Peyer's patch (tissue), 4 donors: ENCODE measurements at places on chromosomes 5 and 9. TPM values are rescaled to one million over a fixed set of nuclear protein-coding genes. Genes with fewer than 3 reads are reported as not detected.
A peak's percentile ranks its signal among the peaks of the same experiment; 100 is the strongest.

DNA sequence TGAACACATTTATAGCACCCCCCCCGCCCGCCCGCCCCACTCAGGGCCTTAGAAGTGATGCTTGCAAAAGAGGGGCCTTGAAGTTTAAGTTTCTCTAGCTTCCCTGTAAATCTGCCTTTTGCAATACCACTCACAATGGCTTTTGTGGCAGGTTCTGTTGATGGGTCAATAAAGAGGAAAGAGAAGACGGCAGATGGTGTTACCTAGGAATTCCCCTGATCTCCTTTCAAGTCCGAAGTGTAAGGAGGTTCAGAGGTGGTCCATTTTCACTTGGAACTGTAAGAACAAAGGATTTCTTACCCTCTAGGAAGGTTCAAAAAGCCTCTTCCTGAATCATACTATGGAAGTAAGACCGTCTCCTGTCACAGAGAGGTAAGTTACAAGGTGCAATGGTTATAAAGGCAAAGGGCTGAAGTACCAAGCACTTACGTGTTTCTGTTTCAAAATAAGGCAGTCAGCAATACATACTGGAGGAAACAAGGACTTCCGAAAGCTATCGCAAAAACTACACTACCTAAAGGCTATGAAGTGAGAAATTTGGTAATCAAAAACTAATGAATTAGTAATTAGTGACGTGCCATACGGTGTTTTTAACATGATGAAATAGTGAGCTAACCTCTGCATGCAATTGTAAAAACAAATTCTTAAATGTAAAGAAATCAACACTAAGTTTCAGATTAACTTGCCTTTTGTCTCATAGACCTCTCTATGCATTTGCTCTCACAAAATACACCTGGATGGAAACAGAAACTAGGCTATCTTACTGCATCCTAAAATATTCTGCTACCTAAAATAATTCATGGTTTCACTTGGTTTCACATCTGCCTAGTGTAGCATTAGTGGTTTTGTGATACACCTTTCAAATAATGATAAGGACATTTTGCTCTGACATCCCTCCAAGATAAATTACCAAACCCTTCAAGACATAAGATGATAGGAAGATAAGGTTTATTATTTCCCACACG, 589.4 kb upstream of the FAM174A start:
- no peaks in the 10 kb centered on the region for H3K4me1 ChIP-seq
- no peak overlapping the region for H3K4me3 ChIP-seq
- no peaks in the 10 kb centered on the region for H3K27me3 ChIP-seq
- H3K27ac ChIP-seq: no peak overlapping the region
- no peaks in the 10 kb centered on the region for H3K36me3 ChIP-seq

GRCh38 chr9:132366481-132366880, 11.7 kb upstream of the SETX start:
- H3K27ac ChIP-seq: no peak overlapping the region
- H3K36me3 ChIP-seq: no peaks in the 10 kb centered on the region
- no peak overlapping the region for H3K4me3 ChIP-seq
- DNase-seq: no peak
- no peaks in the 10 kb centered on the region for H3K27me3 ChIP-seq

- no peak for DNase-seq
- no peak overlapping the region for H3K4me3 ChIP-seq
- H3K27me3 ChIP-seq: no peaks in the 10 kb centered on the region
These were observed 2060.5 kb downstream of the MAT2B start for GRCh38 chr5:165565911-165566310.

GRCh38 chr5:143428155-143428554, 24.7 kb upstream of the NR3C1 start:
- H3K36me3 ChIP-seq: no peaks in the 10 kb centered on the region
- H3K27ac ChIP-seq: no peak overlapping the region
- DNase-seq: no peak
- no peak overlapping the region for H3K4me3 ChIP-seq
- no peaks in the 10 kb centered on the region for H3K27me3 ChIP-seq

- H3K27ac ChIP-seq: no peak overlapping the region
- DNase-seq: no peak
- no peak overlapping the region for H3K4me3 ChIP-seq
- no peaks in the 10 kb centered on the region for H3K36me3 ChIP-seq
These were observed 584.7 kb downstream of the SEMA5A start for GRCh38 chr5:8961219-8961618.

DNA sequence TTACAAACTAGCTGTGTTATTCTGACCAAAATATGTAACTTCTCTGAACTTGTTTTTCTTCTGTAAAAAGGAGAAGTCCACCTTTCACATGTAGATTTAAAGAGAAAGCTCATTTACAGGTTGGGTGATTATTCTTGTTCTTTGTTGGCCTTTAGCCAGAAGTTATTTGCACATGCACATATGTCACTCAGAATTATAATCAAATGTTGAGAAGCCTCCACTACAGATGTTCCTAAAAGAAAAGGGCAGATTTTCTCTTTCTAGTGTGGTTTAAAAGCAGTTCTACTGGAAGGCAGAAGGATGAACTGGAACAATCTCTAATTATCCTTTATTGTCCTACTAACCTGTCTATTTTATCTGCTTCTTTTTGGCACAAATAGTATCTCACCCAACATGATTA, 209.8 kb upstream of the ELAVL2 start:
- H3K27ac ChIP-seq: no peak overlapping the region
- no peaks in the 10 kb centered on the region for H3K27me3 ChIP-seq
- no peak overlapping the region for H3K4me3 ChIP-seq
- H3K4me1 ChIP-seq: no peaks in the 10 kb centered on the region

GRCh38 chr9:18909140-18910018, 123.6 kb downstream of the SAXO1 start:
- no peaks in the 10 kb centered on the region for H3K36me3 ChIP-seq
- H3K27ac ChIP-seq: no peak overlapping the region
- no peak overlapping the region for H3K4me3 ChIP-seq
- H3K27me3 ChIP-seq: no peaks in the 10 kb centered on the region
- no peaks in the 10 kb centered on the region for H3K4me1 ChIP-seq
- DNase-seq: no peak

- no peaks in the 10 kb centered on the region for H3K27me3 ChIP-seq
- H3K4me3 ChIP-seq: no peak overlapping the region
- no peak for DNase-seq
- H3K27ac ChIP-seq: no peak overlapping the region
- H3K4me1 ChIP-seq: no peaks in the 10 kb centered on the region
- H3K36me3 ChIP-seq: no peaks in the 10 kb centered on the region
These were observed 95.7 kb downstream of the LHFPL2 start for GRCh38 chr5:78552729-78553342.

DNA sequence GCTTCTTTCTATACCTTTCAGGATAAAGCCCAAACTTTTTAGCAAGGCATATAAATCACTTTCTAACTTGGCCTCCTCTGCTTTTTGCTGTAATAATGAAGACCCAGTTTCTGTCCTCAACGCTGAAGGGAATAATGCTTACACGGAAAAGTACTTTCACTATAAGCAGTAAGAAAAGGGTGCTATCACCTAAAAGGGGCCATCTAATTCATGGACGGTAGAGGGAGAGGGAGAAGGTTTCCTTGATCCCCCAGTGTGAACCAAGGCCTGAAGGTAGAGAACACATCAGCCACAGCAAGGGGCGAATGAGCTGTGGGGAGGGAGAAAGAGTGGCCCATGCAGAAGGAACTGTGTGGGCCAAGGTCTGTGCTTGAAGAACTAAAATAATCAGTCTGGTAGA, 417.7 kb upstream of the CLINT1 start:
- H3K27ac ChIP-seq: no peak overlapping the region
- H3K4me1 ChIP-seq: no peaks in the 10 kb centered on the region
- H3K4me3 ChIP-seq: no peak overlapping the region
- DNase-seq: no peak

DNA sequence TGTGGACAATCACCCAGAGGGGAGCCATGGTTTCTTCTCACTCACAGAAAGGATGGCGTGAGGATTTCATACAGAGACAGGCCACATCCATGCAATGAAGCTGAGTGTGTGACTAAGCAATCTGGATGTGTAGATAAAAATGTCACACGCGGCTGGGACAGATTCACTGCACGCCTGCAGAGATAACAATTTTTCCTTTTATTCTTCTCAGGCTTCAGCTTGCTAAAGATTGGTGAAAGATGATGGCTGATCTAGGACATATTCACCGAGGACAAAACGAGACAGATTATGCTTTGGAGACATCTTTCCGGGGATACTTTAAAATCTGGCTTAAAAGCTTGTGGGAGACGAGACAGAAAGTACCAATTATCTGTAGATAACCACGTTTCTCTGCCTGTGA, 313.9 kb upstream of the TRPC7 start:
- H3K36me3 ChIP-seq: no peaks in the 10 kb centered on the region
- DNase-seq: no peak
- no peak overlapping the region for H3K27ac ChIP-seq
- H3K4me1 ChIP-seq: no peaks in the 10 kb centered on the region
- H3K4me3 ChIP-seq: no peak overlapping the region
- no peaks in the 10 kb centered on the region for H3K27me3 ChIP-seq

DNA sequence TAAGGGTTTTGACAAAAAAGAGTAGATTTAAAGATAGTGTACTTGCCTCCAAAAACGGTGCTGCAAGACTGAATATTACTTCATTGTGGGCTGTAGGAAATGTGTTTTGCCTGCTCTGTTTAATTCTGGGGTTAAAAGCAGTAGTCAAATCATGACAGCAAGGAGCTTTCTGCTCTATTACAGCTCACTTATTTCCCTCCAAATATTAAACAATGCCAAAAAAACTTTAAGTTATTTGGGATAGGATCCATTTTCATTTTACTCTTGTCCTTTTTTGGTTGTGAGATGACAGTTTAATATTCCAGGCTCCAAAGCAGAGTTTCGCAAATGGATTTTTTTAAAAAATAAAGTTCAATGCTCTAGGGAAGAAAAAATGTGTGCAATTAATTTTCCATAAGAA, 340.4 kb upstream of the RGMB start:
- H3K27ac ChIP-seq: no peak overlapping the region
- H3K4me3 ChIP-seq: no peak overlapping the region
- DNase-seq: no peak

DNA sequence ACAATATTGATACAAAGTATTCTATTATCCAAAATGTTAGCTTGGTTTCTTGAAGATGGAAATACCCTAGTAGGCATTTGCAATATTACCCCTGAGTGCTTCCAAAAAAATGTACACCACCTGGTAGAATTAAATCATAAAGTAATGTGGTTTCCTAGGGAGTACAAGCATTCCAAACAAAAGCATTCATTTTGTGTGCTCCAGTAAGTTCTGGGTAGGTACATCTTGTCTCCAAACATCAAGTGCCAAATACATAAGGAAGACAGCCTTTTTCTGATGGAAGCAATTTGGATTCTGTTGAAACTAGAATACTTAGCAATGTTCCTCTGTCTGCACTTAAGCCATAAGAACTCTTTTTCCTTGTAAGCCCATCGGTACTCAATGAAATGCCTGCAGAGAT, 73.1 kb upstream of the IL7R start:
- no peak overlapping the region for H3K4me3 ChIP-seq
- DNase-seq: no peak
- no peaks in the 10 kb centered on the region for H3K4me1 ChIP-seq
- no peak overlapping the region for H3K27ac ChIP-seq
- H3K36me3 ChIP-seq: no peaks in the 10 kb centered on the region

DNA sequence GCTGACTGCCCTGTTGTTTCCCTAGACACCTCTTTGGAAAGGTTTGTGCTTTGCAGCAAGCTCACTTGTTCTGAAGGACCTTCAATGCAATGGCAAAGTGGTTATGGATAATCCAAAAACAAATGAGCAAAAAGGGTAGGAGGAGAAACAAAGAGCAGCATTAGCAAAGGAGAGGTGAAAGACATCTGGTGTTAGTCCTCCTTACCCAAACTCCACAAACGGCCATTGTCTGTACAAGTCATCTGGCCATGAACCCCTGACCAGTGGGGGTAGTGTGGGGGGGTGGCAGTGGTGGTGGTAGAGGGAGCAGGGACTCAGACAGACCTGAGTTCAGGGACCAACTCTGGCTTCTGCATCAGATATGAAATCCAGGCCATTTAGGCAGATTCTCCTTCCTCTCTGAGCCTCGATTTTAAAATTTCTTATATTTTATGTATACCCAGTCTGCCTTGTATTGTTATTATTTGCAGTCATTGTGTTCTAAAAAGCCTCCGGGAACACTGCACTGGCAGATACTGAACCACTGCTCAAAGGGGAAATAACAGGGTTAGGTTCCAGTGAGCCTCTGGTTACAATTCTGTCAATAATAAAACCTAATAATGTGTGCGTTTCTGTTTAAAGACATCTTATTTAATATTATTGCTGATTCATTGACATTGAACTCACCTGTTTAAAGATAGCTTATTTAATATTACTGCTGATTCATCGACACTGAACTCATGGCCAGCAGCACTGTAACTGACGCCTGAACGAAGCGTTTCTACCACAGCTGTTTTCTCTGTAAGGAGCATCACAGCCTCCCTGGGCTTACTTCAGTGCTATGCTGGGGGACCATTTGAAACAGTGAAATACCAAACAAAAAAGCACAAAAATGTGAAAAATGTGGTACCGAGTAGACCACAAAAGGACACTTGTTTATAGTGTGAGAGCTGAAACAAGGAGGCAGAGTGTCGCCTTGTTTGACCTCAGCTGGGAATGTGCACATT, 156.0 kb downstream of the SEC61B start:
- no peaks in the 10 kb centered on the region for H3K27me3 ChIP-seq
- no peak overlapping the region for H3K4me3 ChIP-seq
- H3K36me3 ChIP-seq: no peaks in the 10 kb centered on the region
- no peak for DNase-seq

- no peaks in the 10 kb centered on the region for H3K4me1 ChIP-seq
- H3K36me3 ChIP-seq: no peaks in the 10 kb centered on the region
- no peak for DNase-seq
These were observed 1576.5 kb downstream of the EFNA5 start for GRCh38 chr5:106094204-106094607.

GRCh38 chr5:157603333-157604190, 28.0 kb upstream of the ADAM19 start:
- H3K27ac ChIP-seq: peak overlapping the region; percentile 15
- no peaks in the 10 kb centered on the region for H3K4me1 ChIP-seq
- no peaks in the 10 kb centered on the region for H3K36me3 ChIP-seq
- DNase-seq: peak; percentile 37

- peak; percentile 39 for DNase-seq
- no peak overlapping the region for H3K4me3 ChIP-seq
- H3K27ac ChIP-seq: no peak overlapping the region
These were observed 89.8 kb downstream of the SLC1A3 start for GRCh38 chr5:36696059-36696673.

- H3K27me3 ChIP-seq: no peaks in the 10 kb centered on the region
- DNase-seq: no peak
- no peak overlapping the region for H3K27ac ChIP-seq
- H3K36me3 ChIP-seq: no peaks in the 10 kb centered on the region
These were observed 24.8 kb downstream of the TGFBI start for GRCh38 chr5:136053336-136054141.

- no peaks in the 10 kb centered on the region for H3K27me3 ChIP-seq
- H3K4me1 ChIP-seq: no peaks in the 10 kb centered on the region
- H3K27ac ChIP-seq: peak overlapping the region; percentile 88
- H3K36me3 ChIP-seq: no peaks in the 10 kb centered on the region
- H3K4me3 ChIP-seq: peak overlapping the region; percentile 93
- DNase-seq: no peak
These were observed 20.5 kb upstream of the FER start for GRCh38 chr5:108727236-108727650.

SGTB gene
- 1.9 TPM for total RNA-seq

DNAI1 gene
- not detected for total RNA-seq

TAF11L5 gene
- not detected for total RNA-seq

MARCOL gene
- total RNA-seq: not detected

LCN15 gene
- total RNA-seq: not detected

CCDC112 gene
- total RNA-seq: 13.1 TPM

HINT2 gene
- 19.8 TPM for total RNA-seq

PCDHGB1 gene
- total RNA-seq: 0.53 TPM

ANKRA2 gene
- total RNA-seq: 57.8 TPM

SLC6A3 gene
- not detected for total RNA-seq

SPAG8 gene
- not detected for total RNA-seq
